ENCODE measurements at places on chromosomes 6 and 20. TPM values are rescaled to one million over a fixed set of nuclear protein-coding genes. Genes with fewer than 3 reads are reported as not detected.

DNA sequence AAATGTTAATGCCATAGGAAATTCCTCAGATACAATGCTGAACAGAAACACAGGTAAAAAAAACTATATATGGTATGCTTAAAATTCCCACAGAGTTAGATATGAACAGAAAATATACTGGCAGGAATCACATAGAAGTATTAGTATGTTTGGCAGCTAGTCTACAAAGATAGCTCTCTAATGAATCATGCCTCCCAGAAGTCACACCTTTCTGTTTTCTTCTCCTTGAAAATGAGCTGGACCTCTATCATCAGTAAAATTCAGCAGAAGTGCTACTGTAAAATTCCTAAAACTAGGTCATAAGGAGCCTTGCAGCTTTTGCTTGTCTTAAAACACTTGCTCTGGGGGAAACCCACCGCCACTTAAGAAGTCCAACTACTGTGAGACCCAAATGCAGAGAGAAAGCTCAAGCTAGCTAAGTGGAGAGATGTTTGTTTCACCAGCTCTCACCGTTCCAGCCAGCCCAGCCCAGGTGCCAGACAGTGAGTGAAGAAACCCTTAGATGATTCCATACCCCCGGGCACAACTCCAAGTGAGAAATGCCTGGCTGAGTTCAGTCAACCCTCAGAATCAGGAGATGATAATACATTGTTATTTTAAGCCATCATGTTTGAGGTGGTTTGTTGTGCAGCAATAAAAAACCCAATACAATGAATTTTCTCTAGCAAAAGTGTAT lies 43.0 kb downstream of the TSPYL4 start:
- DNase-seq: no peak

GRCh38 chr6:53031281-53031680 lies 33.9 kb upstream of the FBXO9 start:
- DNase-seq: no peak

- DNase-seq: no peak
These were observed 105.4 kb upstream of the AFDN start for GRCh38 chr6:167721291-167721690.

TMEM151B gene
- 1.0 TPM for polyA plus RNA-seq

DNA sequence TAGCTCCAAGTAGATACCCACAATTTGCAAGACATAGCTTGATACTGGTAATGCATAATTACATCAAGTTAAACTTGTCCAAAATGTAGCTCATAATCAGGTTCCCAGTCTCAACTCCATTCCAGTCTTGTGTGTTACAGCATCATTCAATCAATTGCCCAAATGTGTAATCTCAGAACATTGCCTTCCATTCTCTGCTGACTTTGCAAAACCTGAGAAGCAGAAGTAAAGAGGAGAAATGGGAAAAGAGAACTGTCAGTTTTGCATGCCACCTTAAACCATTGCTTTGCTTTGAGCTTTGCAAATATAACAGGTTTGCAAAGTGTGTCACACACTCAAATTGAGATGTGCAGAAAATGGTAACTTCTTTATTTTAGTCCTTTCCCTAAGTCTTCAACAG lies 40.3 kb upstream of the CNKSR3 start:
- no peak for DNase-seq
